Activated CD4-positive, alpha-beta T cell treated with anti-CD3 and anti-CD28 coated beads for 36 hours (primary cell): ENCODE measurements at places on chromosomes 13 and 19. TPM values are rescaled to one million over a fixed set of nuclear protein-coding genes. Genes with fewer than 3 reads are reported as not detected.

GRCh38 chr19:29508181-29508580 is 17.6 kb upstream of the VSTM2B start:
- DNase-seq: no peak

DNA sequence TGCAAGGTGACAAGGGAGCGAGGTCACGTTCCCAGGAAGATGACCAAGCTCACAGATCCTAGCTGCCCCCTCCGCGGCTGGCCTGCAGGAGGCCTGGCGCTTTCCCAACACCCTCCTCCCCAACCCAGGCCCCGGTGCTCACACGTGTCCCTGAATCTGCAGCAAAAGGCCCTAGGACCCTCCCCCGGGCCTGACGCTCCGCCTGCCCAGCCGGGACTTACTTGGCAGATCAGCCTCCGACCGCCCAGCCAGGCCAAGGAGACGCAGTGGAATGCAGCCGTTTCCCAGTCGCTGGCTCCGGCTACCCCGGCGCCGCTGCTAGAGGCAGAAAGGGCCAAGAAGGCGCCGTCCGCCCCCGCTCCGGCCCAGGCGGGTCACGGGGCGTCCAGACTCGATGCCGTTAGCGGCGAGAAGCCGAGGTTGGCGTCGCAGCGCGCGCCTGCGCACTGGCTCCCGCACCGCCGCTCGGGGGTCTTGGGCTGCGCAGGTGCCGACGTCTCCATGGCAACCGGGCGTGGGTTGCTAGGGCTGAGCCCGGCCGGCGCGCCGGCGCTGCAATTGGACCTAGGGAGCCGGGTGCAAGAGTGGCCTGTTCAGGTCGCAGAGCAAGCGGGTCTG is at the start of gene PNMA8A:
Gene PNMA8A (minus strand): TSS at position 448 of the 618 bp plus-strand sequence. CDS start 528 bp downstream, outside the sequence.
- no peak for DNase-seq

GRCh38 chr19:22545751-22546150 is 88.4 kb upstream of the ZNF492 start:
- DNase-seq: peak; percentile 65

- no peak for DNase-seq
Measured at GRCh38 chr19:8484331-8484894, 18.0 kb downstream of the PRAM1 start.

DNA sequence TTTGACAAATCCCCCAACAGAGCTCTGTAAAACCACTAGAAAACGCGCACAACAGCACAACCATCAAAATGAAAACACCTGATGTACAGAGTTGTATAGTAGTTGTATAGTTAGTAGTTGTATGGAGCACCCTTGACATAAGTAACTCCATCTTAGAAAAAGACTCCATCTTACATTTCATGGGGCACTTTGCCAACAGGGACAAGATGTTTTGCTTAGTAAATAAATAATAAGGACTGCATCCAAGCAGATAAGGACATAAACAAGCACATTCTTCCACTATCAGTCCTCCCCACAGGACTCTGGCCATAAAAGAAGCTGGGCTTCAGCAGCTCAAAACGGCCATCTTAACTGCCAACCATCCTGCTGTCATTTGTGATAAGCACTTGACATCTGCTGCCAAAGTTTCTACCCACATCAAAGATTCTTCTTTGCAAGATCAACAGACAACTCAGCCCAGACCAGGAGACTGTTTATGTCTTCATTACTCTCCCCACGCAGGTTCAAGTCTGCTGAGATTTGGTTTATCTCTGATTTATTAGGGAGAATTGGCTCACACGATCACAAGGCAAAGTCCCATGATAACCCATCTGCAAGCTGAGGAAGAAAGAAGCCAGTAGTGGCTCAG is 20.7 kb upstream of the ZNF331 start:
- no peak for DNase-seq

DNA sequence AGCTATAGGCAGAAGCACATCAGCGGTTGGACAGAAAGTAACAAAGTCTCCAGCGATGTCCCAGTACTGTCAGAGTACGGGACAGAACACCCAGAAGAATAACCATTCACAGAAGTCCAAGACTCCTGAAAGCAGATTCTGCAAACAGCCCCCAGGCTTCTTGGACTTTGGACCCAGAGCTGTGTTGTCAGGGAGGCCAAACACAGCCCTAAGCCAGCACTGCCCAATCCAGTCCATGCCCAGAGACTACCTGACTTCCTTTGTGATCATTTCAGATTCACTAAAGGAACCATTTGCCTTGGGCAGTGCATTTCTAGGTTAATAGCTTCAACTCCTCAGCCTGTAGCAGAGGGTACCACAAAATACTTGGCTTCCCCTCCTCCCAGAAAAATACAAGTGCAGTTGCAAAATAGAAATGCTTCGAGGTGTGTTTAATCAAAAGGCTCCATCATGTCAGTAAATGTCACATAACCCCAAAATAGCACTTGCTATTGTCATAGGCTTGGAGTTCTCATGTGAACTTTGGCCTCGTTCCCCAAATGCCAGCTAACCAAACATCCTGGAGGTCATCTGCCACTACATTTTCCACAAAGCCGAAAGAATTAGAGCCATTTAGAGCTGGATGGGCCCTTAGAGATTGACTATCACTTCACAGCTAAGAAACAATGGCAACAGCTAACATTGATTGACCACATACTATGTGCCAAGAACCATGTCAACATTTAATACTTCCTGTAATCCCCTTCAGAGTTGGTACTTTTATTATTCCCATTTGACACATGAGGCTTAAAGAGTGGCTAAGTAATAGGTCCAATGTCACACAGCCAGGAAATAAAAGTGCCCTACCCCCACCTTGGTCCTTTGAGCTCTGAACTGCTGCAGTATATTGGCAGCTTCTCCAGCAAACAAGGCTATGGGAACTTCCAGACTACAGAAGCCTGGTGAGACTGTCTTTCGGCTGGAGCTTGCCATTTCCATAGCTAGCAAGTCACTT is 329.9 kb downstream of the FOXO1 start:
- no peak for DNase-seq

DNA sequence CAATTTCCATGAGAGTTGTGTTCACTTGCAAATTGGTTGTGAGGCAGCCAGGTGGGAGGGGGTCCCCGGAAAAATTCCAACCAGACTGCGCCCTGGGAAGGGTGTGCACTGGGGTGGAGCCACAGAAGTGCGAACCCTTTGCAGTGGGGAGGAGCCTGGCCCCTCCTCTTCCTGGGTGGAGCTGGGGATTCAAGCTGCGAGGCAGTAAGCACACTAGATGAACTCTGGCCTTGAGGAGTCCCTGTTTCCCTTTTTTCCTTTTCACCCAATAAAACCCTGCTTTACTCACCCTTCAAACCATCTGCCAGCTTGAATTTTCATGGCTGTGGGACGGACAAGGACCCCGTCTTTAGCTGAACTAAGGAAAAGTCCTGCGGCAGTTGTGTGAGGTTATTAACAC is 31.0 kb upstream of the MBNL2 start:
- DNase-seq: no peak

GRCh38 chr19:43474986-43475705 is 9.7 kb upstream of the LYPD3 start:
- peak; percentile 98 for DNase-seq

DNA sequence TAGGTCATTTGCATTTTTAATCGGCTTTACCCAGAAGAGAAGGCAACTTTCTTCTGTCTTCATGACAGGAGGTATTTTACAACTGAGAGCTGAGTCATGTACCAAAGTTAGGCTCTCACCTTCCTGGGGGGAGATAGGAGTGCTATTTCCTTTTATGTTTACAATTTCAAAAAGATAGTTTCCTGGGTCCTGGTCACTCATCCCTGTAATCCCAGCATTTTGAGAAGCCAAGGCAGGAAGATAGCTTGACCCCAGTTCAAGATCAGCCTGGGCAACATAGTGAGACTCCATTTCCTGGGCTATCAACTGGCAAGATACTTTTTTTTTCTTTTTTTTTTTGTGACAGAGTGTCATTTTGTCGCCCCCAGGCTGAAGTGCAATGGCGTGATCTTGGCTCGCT is 7.6 kb downstream of the LYPD3 start:
- DNase-seq: no peak

- peak; percentile 17 for DNase-seq
Measured at GRCh38 chr13:39676315-39676876, 20.9 kb downstream of the COG6 start.

DNA sequence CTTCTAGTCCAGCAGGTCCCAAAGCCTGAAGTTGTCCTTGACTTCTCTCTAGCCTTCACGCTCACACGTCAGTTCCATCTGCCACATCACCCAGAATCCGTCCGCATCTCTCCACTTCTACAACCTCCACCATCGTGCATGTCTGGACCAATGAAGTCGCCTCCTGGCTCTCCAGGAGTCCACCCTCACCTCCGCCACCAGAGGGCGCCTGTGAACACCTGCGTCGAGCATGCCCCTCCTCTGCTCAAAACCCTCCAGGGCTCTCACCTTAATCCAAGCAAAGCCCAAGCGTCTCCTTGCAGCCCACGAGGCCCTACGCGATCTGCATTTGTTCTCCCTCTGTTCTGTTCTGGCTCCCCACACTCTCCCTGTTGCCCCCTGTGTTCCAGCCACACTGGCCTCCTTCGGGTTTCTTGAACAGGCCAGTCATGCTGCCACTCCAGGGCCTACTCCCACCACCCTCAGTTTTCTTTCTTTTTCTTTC is 3.7 kb downstream of the USHBP1 start:
- peak; percentile 96 for DNase-seq

IRGC gene
- total RNA-seq: not detected

VSIG10L gene
- 4.6 TPM for total RNA-seq

TDRD3 gene
- total RNA-seq: 15.8 TPM

ICAM4 gene
- 0.46 TPM for total RNA-seq

TBXA2R gene
- 0.64 TPM for total RNA-seq

RGS9BP gene
- total RNA-seq: 0.05 TPM

CCDC8 gene
- not detected for total RNA-seq

STXBP2 gene
- 83.0 TPM for total RNA-seq

ZNF527 gene
- 5.0 TPM for total RNA-seq
